ENCODE measurements at places on chromosomes 7 and 10.

- DNase-seq = no peak
Observed at GRCh38 chr10:80108576-80109239, 23.8 kb upstream of the PLAC9 start.

- DNase-seq = no peak
Observed at GRCh38 chr7:120916121-120916520, 34.5 kb upstream of the ING3 start.

- no peak for DNase-seq
Observed at GRCh38 chr10:131312478-131312836, 936 bp upstream of the TCERG1L start.

DNA sequence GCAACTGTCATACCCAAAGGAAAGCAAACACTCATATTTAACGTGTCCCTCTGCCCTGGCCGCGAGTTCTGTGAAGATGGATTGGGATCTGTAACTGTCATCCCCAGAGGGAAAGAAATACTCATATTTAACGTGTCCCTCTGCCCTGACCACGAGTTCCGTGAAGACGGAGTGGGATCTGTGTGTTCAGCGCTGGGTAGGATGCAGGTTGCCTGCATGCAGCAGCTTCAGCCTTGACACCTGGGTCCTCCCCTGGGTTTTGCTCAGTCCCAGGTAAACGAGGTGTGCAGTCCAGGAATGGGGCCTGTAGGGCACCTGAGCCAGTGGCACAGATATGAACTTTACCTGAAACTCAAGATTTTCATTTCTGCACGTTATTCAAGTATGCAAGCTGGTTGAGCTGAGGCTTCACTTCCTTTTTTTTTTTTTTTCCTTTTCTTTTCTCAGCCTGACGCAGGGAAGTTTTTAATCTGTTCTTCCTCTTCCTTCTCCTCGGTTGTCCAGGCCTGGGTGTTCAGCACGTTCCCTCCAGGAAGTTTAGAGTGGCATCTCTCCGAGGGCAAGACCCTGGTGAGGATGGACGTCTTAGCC lies 159.0 kb upstream of the SHH start:
- DNase-seq = no peak

DNA sequence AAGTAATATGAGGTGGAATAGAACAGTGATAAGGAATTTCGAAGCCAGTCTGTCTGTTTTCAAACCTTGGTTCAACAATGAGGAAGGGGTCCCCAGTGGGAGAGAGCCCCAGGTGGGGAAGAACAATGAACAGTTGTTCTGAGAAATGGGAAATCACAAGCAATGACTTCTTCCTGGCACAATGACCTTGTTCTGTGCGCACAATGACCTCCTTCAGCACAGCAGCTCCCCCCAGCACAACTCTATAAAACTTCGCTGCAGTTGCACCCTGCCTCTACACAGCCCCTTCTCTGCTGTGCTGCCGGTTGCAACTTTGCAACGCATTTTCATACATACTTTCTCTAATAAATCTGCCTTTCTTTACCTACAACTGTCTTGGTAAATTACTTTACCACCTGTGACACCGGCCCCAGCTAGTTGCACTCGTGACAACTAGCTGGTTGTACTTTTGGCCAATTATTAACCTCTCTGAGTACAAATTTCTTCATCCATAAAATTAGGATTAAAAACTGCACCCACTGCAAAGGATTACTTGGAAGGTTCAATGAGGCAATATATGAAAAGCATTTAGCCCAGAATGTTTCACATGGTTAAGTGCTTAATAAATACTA lies 40.5 kb downstream of the ASB4 start:
- DNase-seq = no peak

DNA sequence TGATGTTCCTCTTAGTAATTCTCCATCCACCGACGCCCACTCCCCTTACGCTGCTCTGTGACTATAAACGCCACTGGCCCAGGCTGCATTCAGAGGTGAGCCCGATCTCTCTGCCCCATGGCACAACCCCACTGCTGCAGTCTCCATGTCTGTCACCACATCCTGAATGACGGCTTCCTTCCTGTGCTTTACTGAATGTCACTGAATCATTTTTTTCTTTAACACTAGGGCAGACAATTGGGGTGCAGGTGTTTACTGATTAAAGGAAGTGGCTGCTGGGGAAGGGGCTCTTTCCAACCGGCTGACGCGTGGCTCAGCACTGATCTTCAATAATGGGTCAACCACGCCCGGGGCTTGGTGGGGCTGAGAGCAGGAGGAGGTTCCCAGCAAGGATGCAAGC lies 208.3 kb downstream of the USP6NL start:
- no peak for DNase-seq

DNA sequence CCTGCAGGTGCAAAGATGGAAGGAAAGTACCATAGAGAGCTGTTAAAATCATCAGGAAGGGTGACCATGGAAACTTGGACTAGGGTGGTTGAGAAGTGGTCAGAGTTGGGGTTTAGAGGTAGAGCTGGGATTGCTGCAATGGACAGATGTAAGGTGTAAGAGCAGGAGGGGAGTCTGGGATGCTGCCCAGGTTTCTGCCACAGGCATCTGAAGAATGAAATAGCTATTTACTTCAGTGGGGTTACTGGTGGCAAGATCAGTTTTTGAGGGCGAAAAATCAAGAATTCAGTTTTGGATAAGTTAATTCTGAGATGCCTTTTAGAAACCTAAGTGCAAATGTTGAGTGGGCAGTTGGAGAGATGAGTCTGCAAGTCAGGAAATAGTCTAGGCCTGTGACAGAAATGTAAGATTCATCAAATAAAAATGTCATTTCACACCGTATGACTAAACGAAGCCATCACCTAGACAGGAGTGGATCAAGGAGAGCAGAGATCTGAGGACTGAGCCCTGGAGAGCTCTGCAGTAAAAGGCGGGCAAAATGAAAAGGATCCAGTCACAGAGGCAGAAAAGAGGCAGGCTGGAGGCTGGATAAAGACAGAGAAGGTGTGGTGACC lies 22.7 kb upstream of the TOMM7 start:
- no peak for DNase-seq

- no peak for DNase-seq
Observed at GRCh38 chr10:31906039-31906438, 22.6 kb downstream of the ARHGAP12 start.

DNA sequence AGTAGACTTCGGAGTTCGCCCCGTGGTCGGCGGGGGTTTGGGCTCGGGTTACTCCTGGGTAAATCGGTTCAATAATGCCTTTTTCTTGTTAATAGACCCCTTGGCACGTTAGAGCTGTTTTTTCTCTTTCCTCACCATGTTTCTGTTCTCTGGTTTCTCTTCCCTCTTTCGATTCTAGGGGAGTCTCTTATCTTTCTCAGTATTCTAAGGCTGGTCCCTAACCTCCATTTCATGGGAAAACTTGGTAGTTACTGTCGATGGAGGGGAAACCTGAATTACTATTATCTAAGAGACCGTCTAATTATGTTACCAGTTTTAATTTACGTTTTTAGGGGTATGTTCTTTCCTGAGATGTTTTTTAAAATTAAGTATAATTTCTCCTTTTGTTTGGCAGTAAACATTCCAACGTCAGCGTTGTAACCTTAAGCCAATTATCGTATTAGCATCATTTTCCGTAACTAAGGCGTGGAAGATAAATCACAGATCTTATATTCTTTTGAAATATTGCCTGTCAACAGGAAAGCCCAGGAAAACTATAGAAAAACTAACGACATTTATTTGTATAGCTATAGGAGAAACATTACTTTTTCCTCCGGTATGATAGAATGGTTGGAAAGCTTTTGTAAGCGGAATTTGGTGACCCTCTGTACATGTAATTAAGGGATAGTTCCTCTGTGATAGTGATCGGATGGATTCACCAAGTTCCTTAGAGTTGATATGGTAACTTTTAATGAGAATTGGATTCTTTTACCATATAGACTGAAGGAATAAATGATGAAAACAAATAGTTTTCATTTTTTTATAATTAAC lies 847 bp downstream of the BTAF1 start:
- no peak for DNase-seq

- no peak for DNase-seq
Observed at GRCh38 chr10:131920693-131921092, 19.9 kb downstream of the PPP2R2D start.

DNA sequence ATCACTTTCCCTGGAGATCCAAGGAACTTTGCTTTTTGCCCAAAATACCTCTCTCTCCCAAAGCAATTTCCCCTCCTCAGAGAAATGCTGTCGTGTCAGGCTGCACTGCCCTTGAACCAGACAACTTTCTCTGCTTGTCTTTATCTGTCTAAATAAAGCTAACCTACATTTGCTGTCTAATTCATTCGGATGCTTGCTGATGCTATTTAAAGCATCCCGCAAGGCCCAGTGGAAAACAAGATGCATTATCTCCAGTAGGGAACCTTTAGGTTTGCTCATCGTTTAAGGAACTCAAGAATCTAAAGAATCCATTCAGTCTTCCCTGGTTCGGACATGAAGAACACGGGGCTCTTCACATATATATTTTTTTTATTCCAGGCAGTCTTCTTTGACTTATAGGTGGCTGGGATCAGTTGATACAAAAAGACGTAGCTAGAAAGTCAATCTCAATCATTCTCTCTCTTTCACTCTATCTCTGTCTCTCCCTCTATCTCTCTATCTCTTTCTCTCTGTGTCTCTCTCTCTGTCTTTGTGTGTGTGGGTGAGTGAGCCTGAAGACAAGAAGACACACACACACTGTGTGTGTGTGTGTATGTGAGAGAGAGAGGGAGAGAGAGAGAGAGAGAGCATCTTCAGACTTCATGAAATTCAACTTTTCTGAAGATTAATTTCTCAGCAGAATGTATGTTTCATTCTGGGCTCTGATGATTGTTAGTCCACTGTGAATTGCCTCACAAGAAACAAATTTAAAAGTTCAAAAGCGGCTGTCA lies 92.8 kb upstream of the MKLN1 start:
- DNase-seq = no peak

DNA sequence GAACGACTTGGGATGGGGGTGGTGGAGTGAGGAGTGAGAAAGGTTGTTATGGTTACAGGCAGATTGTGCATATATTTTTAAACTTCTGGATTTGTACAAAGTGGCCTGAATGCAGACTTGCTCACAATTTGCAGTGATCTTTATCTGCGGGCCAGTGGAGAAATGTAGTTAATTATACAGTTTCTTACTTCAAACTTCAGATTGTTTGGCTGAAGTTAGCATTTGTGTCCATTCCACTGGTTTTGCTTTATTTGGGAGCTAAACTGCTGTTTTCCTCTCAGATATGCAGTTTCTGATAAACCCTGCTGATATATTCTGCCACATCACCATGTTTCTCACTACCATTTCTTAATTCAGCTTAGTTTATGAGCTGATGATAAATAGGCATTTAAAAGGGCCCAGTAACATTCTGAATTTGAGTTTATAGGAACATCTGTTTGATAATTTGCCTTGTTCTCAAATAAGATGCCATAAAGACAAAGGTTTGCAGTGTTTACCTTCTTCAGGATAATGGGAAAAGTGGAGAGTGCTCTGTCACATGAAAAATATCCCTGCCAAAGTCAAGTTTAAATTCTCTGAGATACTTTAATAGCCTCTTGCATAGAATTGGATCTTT lies 170.1 kb downstream of the ST7 start:
- no peak for DNase-seq

DNA sequence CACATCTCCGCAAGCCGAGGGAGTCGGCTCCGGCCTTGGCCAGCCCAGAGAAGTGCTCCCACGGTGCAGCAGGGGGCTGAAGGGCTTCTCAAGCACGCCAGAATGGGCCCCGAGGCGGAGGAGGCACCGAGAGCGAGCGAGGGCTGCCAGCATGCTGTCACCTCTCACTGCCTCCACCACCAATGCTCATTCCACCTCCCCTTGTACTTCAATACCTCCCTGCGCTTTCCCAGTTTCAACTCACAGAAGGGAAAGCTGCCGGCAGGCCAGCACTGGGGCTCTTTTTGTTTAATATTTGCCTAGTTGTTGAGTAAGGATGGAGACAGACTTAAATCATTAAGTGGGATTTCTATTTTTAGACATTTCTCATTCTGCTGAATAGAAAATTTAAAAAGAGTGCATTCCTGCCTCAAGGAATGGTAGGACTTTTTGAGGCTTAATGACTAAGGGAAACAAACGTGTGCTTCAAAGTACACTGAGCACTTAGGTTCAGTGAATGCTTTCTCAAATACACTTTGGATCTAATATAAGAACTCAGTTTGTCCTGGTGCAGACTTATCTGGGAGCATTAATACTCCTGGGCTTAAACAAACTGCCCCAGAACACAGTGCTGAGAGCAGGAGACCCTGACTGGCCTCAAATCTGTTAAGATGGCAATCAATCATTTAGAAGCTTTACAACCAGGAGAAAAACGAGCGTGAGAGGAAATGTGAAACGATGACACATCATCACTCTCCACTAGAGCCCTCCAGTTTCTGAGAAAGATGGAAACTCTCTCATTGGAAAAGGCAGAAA lies 131.2 kb downstream of the RALA start:
- DNase-seq = no peak

DNA sequence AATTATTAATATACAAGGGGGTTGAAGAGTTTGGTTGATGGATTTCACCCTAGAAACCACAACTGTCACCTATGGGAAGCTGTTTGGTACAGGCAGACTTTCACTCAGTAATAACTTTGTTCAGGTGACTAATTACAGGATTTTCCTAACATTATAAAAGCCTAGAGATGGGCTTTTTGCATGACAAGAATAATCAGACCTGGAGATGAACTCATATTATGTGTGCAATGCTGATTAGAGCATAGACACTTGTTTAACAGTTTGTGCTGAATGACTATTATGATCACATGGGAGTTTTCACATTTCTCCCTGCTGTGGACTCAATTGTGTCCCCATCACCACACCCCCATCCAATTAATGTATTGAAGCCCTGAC lies 90.2 kb upstream of the STEAP4 start:
- DNase-seq = no peak

- no peak for DNase-seq
Observed at GRCh38 chr7:144775749-144776148, 60.1 kb downstream of the TPK1 start.

- no peak for DNase-seq
Observed at GRCh38 chr7:158061884-158062656, 525.6 kb downstream of the PTPRN2 start.

- DNase-seq = no peak
Observed at GRCh38 chr10:43853369-43853768, 204.7 kb upstream of the ZNF32 start.

GRCh38 chr10:67864607-67865371 lies 19.7 kb upstream of the SIRT1 start:
- DNase-seq = no peak

- no peak for DNase-seq
Observed at GRCh38 chr7:152035817-152036216, 10.3 kb downstream of the GALNT11 start.

Data from esophagus squamous epithelium (tissue), 5 donors.